ENCODE measurements at places on chromosomes 2 and 18. TPM values are rescaled to one million over a fixed set of nuclear protein-coding genes. Genes with fewer than 3 reads are reported as not detected.

The RAPGEF4 gene
- total RNA-seq, result 5.1 TPM

The KCNK3 gene
- total RNA-seq, result 0.53 TPM

The IL1RN gene
- total RNA-seq, result not detected

The FBXO48 gene
- total RNA-seq, result 0.19 TPM

The ZNF521 gene
- 118 TPM for total RNA-seq

The SFXN5 gene
- total RNA-seq, result 16.9 TPM

Data from glomerular endothelial cell (primary cell).